ENCODE measurements at places on chromosomes 12 and 14.

- peak; percentile 48 for DNase-seq
These were observed 19.1 kb downstream of the RPAP3 start for GRCh38 chr12:47686645-47687240.

- no peak for DNase-seq
These were observed 52.2 kb upstream of the SRP54 start for GRCh38 chr14:34930591-34931091.

- DNase-seq: peak; percentile 23
These were observed 679 bp downstream of the ARF6 start for GRCh38 chr14:49893309-49894213.

- DNase-seq: no peak
These were observed 890 bp downstream of the TEP1 start for GRCh38 chr14:20412411-20412810.

DNA sequence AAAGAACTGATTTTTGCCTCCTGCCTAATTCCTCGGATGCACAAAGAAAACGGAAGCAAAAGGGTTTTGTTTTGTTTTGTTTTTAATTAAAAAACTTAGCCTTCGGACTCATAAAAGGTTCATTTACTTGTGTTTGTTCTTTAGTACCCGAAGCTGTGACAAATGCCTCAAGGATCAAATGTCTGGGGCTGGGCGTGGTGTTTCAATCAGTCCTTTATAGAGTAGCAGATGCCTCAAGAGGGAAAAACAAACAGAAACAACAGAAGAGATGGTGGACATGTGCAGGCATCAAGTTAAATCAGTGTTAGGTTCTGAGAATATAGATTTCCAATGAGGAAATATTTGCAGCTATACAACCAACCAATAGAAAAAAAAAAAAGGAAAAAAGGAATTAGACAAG lies 1.6 kb upstream of the WIF1 start:
- peak; percentile 20 for DNase-seq

DNA sequence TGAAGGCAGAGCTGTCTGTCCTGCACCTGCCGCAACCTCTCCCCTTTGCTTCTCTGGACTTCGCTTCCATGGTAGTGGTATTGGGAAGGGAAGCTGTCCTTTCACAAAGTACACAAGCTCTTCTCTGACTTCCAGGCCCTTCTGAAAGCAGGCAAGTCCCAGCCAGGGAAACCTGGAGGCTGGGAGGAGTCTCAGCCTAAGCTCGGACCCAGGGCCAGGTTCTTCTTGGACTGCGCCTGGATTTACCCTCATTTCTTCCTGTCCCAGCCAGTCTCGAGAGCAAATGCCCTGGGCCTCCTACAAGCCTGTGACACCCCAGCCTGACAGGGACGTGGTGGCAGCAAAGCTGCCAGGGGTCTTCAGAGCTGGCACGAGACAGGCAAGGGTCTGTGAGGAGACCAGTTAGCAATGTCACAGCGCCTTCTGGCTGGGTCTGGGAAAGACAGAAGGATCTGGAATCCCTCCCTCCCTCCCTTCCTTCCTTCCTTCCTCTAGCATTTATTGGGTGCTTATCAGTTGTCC lies 22.4 kb downstream of the ISCA2 start:
- no peak for DNase-seq

- no peak for DNase-seq
These were observed 11.2 kb downstream of the DHRS7 start for GRCh38 chr14:60153991-60154390.

DNA sequence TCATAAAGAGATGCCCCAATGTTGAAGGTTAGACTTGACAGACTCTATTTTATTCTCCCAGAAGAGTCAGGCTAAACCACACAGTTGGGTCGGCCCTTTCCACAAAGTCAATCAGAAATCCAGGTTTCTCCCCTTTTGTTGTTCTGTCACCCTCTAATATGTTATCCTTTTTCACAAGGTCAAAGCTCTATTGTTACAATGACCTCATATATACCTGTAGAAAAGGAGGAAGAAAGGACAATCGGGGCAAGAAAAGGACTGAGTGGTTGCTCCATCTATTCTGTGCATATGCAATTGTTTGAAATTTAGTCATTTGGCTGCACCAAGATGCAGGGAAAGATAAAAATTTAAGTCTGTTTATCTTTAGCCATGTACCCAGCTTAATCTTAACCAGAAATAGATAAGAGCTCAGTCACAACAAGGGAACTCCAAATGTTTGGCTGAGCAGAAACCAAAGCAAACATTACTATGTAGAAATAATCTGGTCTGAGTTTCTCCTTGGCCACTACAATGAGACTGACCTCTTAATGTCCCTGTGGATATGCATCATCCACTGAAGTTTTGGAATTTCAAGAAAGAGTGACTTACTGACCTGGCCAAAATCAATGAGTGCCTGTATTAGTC lies 503.7 kb downstream of the GALC start:
- no peak for DNase-seq

- DNase-seq: no peak
These were observed 13.0 kb upstream of the TPCN1 start for GRCh38 chr12:113208041-113208934.

GRCh38 chr12:59151243-59151642 lies 230.9 kb upstream of the LRIG3 start:
- DNase-seq: no peak

- no peak for DNase-seq
These were observed 17.6 kb downstream of the CKB start for GRCh38 chr14:103504991-103505565.

- DNase-seq: no peak
These were observed 139.7 kb upstream of the TBX3 start for GRCh38 chr12:114823724-114824123.

DNA sequence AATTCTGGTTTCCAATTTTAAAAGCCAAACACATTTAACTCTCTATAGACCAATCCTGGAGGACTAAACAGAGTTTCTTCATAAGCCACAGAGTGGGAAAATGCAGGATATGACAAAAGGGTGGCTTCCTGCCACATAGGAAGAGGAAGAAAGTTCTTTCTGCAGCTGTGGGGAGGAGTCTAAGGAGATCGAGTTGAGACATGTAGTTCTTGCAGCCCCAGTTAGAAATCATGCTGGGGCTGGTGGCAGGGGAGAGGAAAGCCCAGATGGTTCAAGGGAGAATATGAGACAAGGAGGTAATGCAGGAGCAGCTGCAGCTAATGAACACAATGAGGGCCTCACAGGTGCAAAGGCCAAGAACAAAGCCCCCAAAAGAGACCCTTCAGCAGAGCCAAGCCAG lies 85.0 kb upstream of the ARID2 start:
- no peak for DNase-seq

- DNase-seq: no peak
These were observed 61.5 kb downstream of the FZD10 start for GRCh38 chr12:130223767-130224244.

DNA sequence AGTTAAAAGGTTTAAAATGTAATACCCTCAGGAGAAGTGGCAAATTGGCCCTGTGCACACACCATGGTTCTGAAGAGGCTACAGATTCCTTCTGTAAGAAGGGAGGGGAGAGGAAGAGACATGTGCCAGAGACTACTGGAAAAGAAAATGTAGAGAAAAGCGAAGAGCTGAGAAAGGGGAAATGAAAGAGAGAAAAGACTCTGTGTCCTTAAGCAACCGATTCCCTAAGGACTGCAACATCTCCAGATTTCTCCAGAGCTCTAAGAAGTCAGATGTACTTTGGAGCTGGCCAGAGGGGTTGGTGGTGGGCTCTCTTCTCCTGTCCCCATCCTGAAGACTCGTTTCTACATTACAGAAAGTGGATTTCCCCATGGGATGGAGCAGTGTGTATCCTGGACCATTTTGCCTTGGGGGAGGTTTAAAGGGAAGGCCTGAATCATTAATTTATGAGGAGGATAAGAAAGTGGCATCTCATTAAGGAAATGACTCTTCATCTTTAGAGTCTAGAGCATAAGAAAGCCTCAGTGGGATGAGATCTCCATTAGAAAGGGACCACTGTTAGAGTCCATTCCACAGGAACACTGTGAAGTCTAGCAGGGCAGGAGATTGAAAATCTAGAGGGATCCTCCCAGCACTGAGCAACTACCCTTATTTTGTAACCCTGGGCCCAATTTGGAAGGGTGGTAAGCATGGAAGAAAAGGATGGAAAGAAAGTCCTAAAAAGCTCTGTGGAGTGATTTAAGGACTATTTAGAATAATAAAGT lies 45.5 kb upstream of the FUT8 start:
- no peak for DNase-seq

GRCh38 chr12:2963154-2963759 lies 4.1 kb downstream of the TEAD4 start:
- DNase-seq: peak; percentile 32

DNA sequence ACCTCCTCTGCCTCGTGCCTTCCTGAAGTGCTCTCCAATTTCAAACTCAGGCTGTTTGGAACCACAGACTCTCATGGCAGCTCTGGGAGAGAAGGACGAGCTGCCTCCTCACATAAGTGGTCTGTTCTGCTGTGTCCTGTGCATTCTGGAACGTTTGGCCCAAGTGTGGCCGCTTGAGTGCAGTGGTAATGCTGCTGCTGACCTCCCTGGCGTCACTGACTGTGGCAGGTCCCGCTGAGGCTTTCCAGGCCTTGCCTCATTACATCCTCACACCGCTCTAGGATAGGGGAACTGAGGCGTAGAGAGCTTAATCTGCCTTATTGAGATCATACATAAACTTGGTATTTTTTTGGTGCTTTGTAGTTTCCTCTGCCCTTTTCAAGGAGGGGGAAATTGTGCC lies 14.2 kb downstream of the CCDC92 start:
- no peak for DNase-seq

- no peak for DNase-seq
These were observed 195.9 kb upstream of the FBXO33 start for GRCh38 chr14:39628087-39628486.

- no peak for DNase-seq
These were observed 43.3 kb downstream of the BEST3 start for GRCh38 chr12:69655616-69656340.

GRCh38 chr12:28517101-28517500 lies 326.8 kb downstream of the CCDC91 start:
- peak; percentile 39 for DNase-seq

- DNase-seq: peak; percentile 53
These were observed 98.3 kb downstream of the RTN1 start for GRCh38 chr14:59772233-59772632.

- DNase-seq: no peak
These were observed 1.0 kb upstream of the SINHCAF start for GRCh38 chr12:31326736-31327659.

DNA sequence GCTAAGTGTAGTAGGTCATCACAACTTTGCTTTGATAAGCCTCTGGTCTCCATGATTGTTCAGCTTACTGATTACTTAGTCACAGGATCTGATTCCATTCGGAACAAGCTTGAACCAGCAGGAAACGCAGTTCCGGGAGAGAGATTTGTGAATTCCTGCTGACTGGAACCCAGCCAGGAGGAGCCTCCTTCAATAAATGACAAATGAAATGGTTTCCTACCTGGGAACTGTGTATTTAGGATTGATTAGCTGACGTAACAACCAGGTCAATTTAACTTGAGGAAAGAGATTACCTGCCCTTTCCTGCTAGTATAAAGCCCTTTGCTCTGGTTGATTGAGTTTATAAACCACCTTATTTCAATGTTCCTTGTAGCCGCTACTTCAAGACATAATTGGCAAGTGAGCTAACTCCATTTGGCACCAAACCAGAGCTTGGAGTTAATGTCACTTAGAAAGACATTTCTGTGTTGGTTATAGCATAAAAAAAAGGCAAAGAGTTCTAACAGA lies 35.1 kb upstream of the KCNH3 start:
- DNase-seq: peak; percentile 9

DNA sequence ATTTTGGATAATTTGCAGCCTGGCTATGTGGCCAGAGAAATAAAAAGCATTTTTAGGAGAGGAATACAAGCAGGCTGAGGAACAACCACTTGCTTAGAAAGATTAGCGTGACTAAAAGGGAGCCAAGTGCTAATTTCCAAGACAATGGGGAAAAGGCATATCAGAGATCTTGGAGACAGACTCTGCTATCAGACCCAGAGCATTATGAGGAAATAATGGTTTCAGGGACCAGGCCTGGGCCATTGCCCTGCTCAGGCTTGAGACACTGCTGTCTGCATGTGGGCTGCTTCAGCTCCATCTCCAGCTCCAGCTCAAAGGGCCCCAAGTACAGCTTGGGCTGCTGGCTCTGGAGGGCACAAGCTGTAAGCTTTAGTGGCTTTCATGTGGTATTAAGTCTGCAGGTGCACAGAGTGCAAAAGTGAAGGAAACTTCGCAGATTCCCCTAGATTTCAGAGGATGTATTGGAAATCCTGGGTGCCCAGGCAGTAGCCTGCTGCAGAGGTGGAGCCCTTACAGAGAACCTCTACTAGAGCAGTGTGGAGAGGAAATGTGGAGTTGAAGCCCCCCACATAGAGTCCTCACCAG lies 449.2 kb downstream of the ZFP36L1 start:
- no peak for DNase-seq

DNA sequence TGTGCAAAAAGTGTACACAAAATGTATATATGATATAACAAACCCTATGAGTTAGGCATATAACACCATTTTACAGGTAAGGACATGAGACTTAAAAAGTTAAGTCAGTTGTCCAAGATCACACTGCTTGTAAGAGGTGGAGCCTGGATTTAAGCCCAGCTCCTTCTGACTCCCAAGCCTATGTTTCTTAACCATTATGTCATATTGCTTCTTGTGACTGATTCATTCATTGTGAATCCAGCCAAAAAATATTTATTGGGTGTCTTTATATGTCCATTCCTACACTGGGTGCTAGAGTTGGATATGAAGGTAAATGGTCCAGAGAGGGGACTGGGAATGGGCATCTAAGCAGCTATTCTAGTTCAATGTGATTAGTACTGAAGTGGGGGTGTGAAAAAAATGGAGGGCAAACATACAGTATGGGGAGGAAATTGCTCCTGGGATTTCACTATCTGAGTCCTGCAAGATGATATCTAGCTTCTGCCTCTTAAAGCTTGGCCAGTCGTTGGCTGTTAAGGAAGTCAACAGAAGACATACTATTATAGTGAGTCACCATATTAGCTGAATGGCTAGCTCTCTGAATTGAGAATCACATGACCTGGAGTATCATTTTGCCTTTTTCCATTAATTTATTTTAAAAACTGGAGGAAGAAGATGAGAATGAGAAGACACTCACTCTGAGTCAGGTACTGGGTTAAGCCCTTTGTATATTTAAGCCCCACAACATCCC lies 28.8 kb downstream of the PAX9 start:
- no peak for DNase-seq

- DNase-seq: peak; percentile 98
These were observed 800.5 kb downstream of the NRXN3 start for GRCh38 chr14:78970677-78971076.

DNA sequence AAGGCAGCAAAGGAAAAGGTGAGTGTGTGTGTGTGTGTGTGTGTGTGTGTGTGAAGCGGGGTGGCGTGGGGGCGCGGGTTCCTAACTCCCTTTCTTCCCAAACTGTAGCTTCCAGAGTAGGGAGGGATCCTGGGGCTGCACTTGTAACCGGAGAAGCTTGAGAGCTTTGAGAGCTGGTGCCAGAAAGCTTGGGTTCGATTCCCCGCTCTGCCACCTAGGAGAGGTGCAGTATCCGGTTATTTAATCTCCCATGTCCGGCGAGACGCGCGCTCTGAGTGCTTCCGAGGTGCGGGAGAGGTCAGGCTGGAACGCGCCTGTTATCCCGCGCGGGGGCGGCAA lies 7.2 kb upstream of the RACGAP1 start:
- no peak for DNase-seq

Measured in NCI-H1105 treated with DMSO at 0.1 percent for 48 hours (cell line).